ENCODE measurements at places on chromosomes 6 and 20. TPM values are rescaled to one million over a fixed set of nuclear protein-coding genes. Genes with fewer than 3 reads are reported as not detected.

The EMILIN3 gene
- polyA plus RNA-seq = not detected

- DNase-seq = no peak
Measured at GRCh38 chr6:34246249-34246562, 2.6 kb downstream of the SMIM29 start.

- DNase-seq = no peak
Measured at GRCh38 chr6:154458565-154459470, 51.7 kb downstream of the CNKSR3 start.

DNA sequence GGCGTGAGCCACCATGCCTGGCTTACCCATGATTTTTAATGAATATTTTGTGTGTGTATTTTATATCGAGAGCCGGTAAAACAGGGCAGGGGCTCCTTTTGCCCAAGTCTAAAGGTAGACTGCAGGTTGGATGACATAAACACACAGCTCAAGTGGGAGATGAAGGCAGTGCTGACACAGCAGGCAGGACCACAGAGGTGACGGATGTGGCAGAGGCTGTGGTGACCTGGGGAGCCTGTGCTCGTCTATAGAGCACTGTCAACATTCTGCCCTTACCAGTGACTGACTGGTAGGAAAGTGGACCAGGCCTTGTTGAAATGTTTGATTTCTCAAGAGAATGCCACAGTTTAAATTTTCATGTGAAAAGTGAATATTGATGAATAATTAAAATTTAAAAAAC lies 137.5 kb downstream of the ZFP64 start:
- no peak for DNase-seq
